Kasumi-1 (cell line): ENCODE measurements at places on chromosomes 5 and 9.

GRCh38 chr9:106964329-106964728 is 101.4 kb downstream of the ZNF462 start:
- no peak for DNase-seq

- peak; percentile 37 for DNase-seq
These were observed 10.1 kb downstream of the ATG12 start for GRCh38 chr5:115831163-115831768.

DNA sequence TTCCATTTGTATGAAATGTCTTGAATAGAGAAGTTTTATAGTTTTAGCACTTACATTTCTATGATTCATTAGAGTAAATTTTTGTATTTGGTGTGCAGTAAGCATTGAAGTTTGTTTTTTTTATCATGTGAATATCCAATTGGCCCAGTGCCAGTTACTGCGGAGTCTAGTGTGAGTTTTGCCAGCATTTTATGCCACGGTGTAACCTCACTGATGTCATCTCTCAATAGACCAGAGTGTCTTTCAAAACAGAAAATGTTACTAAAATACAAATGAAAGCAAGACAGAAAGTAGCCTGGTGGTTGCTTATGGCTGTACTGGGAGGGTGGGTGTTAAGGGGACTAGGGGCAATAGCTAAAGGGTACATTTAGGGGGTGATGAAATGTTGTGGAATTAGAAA is 62.8 kb downstream of the IPPK start:
- DNase-seq = no peak

GRCh38 chr5:1285883-1286291 is 9.0 kb downstream of the TERT start:
- no peak for DNase-seq

- DNase-seq = no peak
These were observed 19.5 kb downstream of the CXXC5 start for GRCh38 chr5:139667730-139668063.

DNA sequence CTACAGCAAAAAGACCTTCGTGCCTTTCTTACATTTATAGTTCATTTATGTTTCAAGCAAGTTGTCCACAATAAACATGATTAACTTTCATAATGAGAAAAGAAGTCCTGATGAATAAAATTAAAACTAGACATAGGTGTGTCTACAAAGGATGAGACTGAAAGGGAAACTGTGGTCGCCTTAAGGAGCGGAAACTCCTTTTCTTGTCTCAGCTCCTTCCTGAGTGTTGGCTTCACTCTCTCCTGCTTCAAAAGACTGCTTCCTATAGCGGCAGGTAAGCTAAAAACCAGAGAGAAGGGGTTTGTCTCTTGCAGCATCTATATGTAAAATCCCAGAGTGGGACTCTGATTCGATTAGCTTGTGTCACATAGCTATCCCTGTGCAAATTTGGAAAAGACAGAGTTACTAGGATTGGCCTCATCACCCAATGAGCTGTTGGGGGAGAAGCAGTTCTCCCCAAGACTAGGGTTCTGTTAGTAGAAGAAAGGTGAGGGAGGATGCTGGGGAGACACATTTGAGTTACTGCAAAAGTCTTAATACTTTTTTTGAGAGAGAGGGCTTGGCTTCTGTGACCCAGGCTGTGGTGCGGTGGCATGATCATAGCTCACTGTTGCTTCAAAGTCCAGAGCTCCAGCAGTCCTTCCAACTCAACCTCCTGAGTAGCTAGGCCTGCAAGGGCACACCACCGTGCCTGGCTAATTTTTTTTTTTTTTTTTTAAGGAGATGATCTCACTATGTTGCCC is 16.8 kb upstream of the CTSL start:
- DNase-seq = no peak

GRCh38 chr5:141322261-141322660 is 1.7 kb upstream of the TAF7 start:
- no peak for DNase-seq

DNA sequence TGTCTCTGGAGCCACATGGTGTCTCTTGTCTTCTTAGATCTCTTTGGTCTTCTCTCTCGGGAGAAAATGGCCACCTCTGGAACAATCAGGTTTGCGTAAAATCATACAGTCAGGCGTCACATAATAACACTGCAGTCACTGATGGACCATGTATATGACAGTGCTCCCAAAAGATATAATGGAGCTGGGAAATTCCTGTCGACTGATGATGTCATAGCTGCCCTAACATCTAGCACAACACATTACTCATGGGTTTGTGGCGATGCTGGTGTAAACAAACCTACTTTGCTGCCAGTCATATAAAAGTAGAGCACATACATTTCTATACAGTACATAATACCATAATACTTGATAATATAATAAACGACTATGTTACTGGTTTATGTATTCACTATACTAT is 30.1 kb upstream of the RAI14 start:
- no peak for DNase-seq

DNA sequence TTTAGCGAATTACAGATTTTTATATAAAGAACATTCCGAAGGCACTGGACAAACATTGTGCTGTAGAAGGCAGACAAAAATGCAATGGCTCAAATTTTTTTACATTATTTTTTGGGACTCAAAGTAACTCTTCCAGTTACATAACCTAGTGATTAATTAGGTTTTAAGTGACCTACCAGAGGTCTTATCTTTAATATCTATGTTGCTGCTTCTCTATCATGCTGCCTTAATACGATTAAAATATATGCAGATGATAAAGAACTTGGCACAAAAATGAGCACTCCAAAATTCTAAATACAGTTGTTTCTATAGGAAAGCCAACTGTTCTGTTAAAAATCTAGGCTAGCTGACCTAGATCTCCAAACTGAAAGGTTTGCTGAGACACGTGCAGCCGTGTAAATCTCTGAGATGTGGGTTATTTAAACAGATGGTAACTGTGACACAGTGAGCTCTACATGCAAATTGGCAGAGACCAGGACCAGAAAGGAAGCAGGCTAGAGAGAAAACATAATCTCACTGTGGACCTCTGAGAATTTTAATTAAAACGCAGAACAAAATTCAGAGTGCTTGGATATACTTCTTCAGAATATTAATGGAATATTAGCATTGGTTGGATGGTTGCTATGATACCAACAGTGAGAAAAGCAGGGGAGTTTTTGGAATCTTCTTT is 56.2 kb downstream of the CAMK4 start:
- no peak for DNase-seq

DNA sequence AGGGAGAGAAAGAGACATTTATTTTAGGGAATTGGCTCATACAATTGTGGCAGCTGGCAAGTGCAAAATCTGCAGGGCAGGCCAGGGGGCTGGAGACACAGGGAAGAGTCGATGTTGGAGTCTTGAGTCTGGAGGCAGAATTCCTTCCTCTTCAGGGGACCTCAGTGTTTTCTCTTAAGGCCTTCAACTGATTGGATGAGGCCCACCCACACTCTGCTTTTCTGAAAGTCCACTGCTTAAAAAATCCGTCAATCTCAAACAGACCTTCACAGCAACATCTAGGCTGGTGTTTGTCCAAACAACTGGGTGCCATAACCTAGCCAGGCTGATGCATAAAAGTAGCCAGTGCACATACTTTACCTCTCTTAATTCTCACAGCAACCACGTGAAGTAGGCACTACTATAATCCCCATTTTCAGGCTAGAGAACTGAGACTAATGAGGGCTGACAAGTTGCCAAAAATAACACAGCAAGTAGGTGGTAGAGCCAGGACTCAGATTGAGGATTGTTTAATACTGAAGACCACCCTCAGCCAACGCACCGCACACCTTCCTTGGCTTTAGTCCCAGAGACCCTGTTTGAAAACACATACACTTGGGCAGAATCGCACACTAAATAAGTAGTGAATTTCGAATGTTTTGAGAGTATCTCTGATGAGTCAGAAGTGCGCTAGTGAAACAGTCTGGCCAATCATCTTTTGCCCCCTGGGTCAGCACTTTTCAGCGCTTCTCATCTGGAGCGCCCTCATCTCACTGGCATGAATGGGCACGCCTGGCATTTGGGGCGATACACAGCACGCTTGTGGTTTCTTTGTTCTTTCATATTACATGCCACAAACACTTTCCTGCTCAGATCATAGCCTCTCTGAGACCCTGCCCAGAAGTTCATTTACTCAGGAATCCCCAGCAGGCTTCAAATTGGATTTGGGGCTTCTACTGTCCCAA is 591.4 kb downstream of the CCDC171 start:
- DNase-seq = no peak

- no peak for DNase-seq
These were observed 11.7 kb upstream of the ESM1 start for GRCh38 chr5:54997081-54997480.

GRCh38 chr9:108698801-108699200 is 157.0 kb downstream of the ACTL7B start:
- no peak for DNase-seq

- peak; percentile 27 for DNase-seq
These were observed 84.5 kb downstream of the RFX3 start for GRCh38 chr9:3441197-3441816.

DNA sequence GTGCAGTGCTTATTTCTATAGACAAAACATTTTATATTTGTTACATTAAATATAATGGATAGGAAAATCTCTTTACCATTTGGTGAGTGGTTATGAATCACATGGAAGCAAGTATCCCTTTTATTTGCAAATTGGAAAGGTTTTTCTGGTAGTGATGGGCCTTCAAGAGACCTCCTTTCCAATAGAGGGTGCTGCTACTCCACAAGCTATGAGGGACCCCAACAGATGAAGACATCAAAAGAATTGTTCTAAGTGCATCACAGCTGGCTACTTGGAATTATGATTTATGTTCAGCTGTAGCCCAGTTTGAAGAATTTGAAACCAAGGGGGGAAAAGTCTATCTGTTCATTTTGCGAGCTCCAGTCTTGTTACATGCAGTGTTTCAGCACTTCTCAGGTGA is 493.7 kb upstream of the SGCD start:
- no peak for DNase-seq

GRCh38 chr9:17906841-17907778 is 328.2 kb downstream of the SH3GL2 start:
- no peak for DNase-seq

DNA sequence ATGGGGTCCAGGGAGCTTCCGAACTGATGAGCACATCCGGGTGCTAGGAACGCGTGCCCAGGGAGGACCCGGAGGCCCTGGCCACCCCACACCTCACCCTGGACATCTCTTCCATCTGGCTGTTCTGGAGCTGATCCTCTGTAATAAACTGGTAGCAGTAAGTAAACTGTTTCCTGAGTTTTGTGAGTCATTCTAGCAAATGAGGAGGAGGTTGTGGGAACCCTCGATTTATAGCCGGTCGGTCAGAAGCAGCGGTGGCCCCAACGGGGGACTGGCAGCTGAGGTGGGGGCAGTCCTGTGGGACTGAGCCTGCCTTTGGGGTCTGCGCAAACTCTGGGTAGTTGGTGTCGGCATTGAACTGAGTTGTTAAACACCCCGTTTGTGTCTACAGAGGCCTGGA is 15.4 kb upstream of the UBAC1 start:
- no peak for DNase-seq

DNA sequence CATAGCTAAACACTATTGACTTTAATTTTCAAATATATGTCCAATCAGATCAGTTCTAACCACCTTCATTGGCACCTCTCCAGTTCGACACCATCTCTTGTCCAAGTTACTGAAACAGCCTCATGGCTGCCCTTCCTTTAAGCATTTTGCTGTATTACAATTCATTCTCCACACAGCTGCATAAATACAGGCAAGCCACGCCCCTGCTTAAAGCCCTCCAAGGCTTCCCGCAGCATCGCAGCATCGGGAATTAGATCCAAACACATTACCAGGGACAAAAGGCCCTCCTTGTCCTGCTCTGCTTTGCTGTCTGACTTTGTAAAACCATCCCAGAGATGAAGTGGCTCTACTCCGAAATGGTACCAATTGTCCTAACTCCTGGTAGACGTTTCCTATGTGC is 75.1 kb upstream of the RAI14 start:
- DNase-seq = no peak

DNA sequence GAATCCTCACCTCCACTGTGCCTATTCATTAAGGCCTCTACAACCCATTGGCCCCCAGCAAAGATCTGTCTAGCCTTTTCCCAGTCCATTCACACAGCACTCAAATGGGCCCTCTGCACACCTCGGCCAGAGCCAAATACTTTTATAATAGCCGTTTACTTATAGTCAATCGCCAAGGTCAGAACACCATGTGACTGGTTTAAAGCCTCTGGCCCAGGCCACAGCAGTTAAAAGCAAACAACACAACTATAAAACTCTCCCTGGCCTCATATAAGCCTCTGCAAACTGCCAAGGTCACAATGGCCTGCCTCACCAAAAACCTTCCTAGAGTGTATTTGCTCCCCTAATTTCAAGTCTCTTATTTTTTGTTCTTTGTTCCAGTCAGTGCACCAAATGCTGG is 562.6 kb downstream of the CAAP1 start:
- DNase-seq = no peak

DNA sequence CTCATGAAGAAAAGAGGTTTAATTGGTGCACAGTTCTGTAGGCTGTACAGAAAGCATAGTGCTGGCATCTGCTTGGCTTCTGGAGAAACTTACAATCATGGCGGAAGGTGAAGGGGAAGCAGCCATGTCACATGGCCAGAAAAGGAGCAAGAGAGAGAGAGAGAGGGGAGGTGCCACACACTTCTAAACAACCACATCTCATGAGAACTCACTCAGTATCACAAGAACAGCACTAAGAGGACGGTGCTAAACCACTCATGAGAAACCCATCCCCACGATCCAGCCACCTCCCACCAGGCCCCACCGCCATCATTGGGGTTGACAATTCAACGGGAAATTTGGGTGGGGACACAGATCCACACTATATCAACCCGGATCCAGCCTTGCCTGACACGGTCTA is 28.8 kb upstream of the IER5L start:
- DNase-seq = no peak

- no peak for DNase-seq
These were observed 502.8 kb downstream of the NTRK2 start for GRCh38 chr9:85172001-85172978.

DNA sequence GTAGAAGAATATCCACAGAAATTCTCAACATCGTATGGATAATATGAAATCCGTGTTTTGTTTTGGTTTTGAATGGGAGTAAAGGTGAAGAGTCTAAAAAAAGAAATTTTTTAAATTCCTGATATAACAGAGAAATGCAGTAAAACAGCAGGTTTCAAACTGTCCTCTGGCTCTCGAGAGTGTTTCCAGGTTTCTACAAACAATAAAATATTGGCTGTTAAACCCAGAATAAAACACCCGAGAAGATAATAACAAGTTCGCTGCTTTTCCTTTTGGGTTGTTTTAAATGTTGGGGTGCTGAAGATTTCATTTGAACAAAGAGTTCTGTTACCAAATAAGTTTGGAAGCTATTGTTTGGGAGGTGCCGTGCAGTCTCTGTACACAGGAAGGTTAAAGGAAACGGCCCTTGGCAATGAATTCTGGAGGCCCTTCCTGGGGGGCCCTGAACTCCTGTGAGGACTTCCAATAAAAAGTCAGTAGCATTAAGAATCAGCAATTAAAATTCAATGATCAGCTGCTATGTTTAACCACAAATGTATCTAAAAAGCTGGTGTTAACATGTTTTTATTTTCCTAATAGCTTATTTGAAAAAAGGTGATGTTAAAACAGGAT is 215.8 kb downstream of the TSSK1B start:
- DNase-seq = no peak

DNA sequence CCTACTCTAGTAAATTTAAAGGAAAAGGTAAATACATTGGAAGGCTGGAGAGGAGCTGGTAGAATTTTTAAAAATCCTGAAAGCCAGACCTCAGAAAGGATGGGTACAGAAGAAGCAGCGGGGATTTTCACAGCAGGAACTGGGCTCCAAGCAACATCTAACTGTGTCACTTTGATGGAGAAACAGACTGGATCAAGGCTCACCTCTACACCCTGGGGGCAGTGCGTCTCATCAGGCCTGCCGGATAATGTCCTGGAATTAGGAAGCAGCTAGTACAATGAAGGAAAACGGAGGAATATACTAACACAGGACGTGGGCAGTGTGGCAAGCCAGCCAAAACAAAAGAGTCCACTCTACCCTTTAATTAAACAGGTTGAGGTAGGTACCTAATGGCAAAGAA is 463.6 kb downstream of the TAF11L14 start:
- DNase-seq = no peak
